ENCODE measurements at places on chromosomes 4 and X. TPM values are rescaled to one million over a fixed set of nuclear protein-coding genes. Genes with fewer than 3 reads are reported as not detected.

- DNase-seq: no peak
These were observed 286.8 kb downstream of the CBLL2 start for GRCh38 chrX:22559506-22559905.

GRCh38 chrX:22159071-22159470 lies 113.6 kb upstream of the CBLL2 start:
- no peak for DNase-seq

DNA sequence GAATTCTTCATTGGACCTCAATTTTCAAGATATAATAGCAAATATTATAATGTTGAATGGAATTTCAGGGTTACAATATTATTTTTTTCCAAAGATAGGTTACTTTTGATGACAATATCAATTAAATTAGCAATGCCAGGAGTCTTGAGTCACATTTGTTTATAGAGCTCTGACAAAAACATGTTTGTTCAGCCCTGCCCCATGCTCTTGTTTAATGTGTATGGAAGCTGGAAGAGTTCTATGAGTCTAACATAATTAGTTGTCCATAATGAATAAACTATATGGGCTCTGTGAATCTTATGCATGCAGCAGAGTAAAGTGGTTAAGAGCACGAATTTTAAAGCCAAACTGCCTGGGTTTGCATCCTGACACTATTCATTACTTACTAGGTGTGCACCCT lies 22.9 kb upstream of the ALB start:
- DNase-seq: no peak

DNA sequence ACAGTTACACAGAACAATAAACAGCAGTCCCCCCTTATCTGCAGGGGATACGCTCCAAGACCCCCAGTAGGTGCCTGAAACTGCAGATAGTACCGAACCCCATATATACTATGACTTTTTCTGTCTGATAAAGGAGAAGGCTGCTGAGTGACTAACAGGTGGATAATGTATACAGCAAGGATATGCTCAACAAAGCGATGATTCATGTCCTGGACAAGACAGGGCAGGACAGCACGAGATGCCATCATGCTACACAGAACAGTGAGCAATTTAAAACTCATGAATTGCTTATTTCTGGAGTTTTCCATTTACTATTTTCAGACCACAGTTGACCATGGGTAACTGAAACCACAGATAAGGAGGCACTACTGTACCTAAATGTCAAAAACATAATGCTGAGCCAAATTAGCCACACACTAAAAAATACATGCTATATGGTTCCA lies 76.1 kb downstream of the MANBA start:
- DNase-seq: no peak

DNA sequence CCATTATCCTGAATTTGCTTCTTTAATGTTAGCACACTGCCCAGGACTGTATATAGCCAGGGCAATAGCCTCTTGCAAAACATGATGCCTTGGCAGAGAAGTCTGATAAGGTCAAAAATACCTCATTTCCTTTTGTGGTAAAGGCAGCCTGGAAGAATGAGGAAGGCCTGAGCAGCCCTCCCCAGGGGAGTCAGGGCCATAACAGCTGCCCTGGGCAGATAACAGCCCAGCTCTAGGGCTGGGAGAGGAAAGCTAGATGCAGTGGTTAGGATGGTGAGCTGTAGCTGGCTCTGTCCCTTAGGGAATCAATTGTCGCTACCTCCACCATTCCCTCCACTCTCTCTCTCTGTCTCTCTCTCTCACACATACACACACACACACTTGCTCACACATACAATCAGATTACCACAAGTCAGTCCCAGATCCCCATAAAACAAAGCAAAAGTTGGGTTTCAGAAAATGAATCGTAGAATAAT lies 29.2 kb downstream of the EFHC2 start:
- no peak for DNase-seq

DNA sequence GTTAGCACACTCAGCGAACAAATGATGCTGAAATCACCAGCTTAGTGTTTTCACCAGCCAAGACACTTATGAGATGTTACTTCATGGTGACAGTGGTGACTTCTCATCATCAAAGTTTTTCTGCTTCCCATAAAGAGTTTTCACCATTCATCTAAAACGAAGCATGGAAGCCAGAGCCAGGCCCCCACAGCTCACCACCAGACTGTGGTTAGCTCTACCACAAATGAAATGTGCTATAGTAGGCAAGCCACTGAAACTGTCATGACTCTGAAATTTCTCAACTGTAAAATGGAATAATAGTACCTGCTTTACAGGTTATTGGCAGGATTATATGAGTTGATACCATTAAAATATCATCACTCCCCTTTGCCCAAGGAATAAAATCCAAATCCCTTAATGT lies 56.4 kb upstream of the HHIP start:
- no peak for DNase-seq

GRCh38 chr4:130080872-130081451 lies 985.0 kb downstream of the C4orf33 start:
- no peak for DNase-seq

GRCh38 chr4:11151500-11151899 lies 277.2 kb downstream of the HS3ST1 start:
- DNase-seq: no peak

DNA sequence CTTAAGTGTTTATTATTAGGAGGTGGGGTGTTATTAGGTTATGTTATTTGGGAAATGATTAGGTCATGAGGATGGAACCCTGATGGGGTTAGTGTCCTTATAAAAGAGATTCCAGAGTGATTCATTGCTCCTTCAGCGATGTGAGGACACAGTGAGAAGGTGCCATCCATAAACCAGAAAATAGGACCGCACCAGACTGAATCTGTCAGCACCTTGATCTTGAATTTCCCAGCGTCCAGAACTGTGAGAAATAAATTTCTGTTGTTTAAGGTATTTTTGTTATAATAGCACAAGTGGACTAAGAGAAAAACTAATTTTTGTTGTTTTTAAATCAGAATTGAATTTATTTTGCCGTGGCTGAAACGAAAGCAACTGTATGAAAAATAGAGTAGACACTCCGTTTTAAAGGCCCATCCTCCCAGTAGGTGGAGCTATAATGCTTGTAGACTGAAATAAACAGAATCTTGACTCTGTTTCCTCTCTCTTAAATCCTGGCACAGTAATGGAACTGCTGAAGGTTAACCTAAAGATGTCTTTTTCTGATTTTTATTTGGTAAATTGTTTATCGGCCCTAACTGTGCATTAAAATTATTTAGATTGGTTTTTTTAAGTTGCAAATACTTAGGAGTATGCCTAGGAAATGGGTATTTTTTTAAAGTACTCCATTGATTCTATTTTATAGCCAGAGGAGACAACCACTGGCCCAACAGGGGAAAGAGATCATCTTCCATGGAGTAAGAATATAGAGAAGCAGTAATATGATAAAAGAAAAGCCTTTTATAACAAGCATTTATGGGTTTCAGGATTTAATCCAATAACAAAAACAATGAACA lies 133.2 kb upstream of the ADAMTS3 start:
- peak; percentile 65 for DNase-seq

DNA sequence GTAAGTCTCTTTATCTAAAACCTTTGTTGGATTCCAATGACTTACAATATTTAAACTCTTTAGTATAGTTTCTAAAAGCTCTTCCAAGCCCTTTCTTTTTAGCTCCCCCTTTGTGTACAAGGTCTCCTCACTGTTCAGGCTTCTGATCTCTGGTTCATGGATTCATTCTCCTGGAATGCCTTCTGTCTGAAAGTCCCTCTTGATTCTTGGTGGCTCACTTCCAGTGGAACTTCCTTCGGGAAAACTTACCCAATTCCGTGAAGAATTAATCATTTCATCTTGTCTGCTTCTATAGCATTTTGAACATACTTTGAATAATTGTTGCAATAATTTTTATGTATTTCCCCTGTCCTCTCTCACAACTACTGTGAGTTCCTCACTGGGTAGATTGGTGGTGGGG lies 3.6 kb downstream of the ARHGAP24 start:
- no peak for DNase-seq

DNA sequence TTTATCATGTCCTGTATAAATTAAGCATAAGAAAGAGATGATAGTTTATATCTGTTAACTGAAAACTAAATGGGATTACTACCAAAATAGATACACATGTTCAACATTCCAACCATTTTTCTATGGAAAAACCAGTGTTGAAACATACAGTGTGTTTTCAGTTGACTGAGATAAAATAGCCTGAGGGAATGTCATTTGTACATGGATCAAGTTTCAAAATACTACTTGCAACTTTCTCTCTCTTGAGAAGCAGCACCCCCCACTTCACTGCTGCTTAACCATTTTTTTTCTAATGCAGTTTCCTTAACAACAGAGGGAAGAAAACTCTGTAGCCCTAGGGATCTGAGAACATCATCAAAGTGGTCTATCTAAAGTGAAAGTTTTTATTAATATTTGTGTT lies 70.8 kb downstream of the NPNT start:
- DNase-seq: peak; percentile 40

GRCh38 chr4:155593793-155594192 lies 72.9 kb upstream of the GUCY1A1 start:
- DNase-seq: no peak

GRCh38 chrX:117274965-117275364 lies 812.2 kb upstream of the CT83 start:
- no peak for DNase-seq

DNA sequence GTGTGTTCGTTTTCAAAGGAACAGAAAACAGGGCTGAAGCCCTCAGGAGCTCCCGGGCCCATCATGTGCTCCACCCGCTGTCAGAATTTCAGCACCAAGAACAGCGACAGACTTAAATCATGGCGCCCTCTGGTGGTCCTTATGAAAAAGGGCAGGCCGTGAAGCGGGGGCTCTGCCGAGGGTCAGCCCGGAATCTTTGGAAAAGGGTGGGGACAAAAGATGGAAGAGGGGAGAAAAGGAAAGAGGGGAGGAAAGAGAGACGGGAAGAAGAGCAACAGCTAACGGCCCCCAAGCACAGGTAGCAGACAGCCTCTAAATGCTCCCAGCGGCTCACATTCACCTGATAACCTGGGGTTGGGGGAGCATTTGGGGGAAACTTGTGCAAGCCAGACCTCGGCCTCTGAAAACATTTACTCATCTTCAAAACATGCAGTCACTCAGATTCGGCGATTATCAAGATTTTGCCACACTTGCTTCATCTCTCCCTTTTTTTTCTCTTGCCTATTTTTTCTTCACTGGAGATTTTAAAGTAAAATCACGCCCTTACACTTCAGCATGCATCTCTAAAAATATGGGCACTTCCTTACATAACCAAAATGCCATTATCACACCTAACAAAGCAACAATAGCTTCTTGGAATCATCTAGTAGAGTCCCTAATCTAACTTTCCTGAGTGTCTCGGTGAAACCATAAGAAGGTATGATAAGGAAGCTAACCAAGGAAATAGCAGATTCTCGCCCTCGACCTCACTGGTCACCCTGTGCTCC lies 28.1 kb upstream of the MAN2B2 start:
- DNase-seq: peak; percentile 89

DNA sequence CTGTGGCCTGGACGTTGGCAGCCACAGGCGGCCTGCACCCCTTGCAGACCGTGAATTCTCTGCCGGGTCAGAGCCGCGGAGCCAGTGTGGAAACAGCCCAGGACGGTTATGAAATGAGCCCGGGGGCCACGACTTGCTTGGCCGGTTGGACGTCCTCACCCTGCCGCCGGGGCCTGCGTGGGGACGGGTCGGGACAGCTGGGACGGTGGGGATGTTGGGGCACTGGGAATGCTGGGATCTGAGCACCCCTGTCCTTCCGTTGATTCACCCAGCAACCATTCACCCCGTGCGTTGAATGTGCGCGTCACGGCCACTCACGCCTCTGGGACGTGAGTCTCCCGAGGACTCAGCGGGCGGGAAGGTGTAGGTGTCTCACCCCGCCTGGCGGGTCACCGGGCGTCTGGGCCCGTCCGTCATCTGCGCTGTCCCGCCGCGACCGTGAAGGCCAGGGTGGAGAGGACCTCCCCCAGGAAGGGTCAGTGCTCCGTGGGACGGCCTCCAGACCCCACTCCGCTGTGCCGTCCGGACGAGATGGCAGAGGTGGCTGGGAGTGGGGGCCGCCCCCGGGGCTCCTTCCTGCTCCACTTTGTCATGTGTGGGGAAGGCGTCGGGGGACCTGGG lies 4.5 kb upstream of the PLCXD1 start:
- DNase-seq: peak; percentile 16

GRCh38 chrX:153930011-153930910 lies 4.2 kb upstream of the ARHGAP4 start:
- no peak for DNase-seq

GRCh38 chrX:96379951-96380350 lies 304.7 kb upstream of the DIAPH2 start:
- DNase-seq: no peak

DNA sequence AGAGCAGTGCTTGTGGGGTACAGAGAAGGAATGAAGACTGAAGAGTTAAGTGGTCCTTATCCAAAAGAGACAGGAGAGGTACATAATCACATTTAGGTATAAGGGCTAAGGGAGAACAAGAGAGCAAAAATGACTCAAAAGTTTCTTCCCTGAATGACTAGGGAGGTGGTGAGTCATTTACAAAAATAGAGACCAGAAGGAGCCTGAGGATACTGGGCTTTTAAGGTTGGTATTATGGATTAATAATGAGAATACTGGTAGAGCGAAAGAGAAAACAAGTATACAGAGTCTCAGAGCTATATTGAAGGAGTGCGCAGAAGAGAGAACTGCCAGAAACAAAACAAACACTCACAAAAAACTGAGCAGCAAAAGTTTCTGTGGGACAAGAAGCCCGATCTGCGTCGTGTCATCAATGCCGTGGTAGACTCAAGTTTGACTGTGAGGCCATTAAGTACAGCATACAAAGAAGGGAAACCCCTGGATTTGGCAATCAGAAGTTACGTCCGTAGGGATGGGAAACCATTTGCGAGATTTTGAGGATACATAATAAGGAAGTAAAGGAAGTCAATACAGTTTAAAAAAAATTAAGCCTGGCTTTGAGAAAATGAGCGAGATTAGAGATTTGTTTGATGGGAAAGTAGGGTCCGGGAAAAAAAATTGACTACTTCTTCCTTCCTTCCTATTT lies 129.1 kb upstream of the STIM2 start:
- DNase-seq: no peak

- DNase-seq: no peak
These were observed 715.2 kb downstream of the TRIML1 start for GRCh38 chr4:188854436-188854835.

GRCh38 chr4:186844059-186844681 lies 120.5 kb upstream of the FAT1 start:
- peak; percentile 88 for DNase-seq

- DNase-seq: no peak
These were observed 126.9 kb downstream of the MTNR1A start for GRCh38 chr4:186428481-186428880.

Gene TRIM61
- 4.2 TPM for total RNA-seq

Gene FAM149A
- 8.7 TPM for total RNA-seq

Gene FGFR3
- 68.0 TPM for total RNA-seq

Gene NIPAL1
- 6.9 TPM for total RNA-seq

Gene MAGEA8
- total RNA-seq: not detected

Gene NWD2
- 0.41 TPM for total RNA-seq

Gene SEC24D
- total RNA-seq: 65.9 TPM

Gene KLHL13
- 90.3 TPM for total RNA-seq

Gene SMIM43
- 4.1 TPM for total RNA-seq

Gene RADX
- 4.0 TPM for total RNA-seq

Gene GAGE12E
- not detected for total RNA-seq

All from tongue (tissue), 3 donors.